ENCODE measurements at places on chromosomes 3 and 15. TPM values are rescaled to one million over a fixed set of nuclear protein-coding genes. Genes with fewer than 3 reads are reported as not detected.

Gene SLCO2A1
- total RNA-seq = 0.59 TPM

Gene ESYT3
- 0.44 TPM for total RNA-seq

Gene CAMK1
- total RNA-seq = 11.7 TPM

Gene LMAN1L
- not detected for total RNA-seq

Gene SAXO2
- total RNA-seq = 3.9 TPM

Gene TGM5
- total RNA-seq = 0.12 TPM

Gene SPINK8
- not detected for total RNA-seq

Gene SH2D7
- not detected for total RNA-seq

Gene CORO2B
- total RNA-seq = 0.79 TPM

Gene KLHL40
- total RNA-seq = not detected

Gene CCK
- total RNA-seq = not detected

Gene MINAR1
- 0.49 TPM for total RNA-seq

Gene PSTPIP1
- total RNA-seq = 1.2 TPM

Gene SNURF
- total RNA-seq = 36.7 TPM

Gene RTP1
- not detected for total RNA-seq

Gene OXTR
- 0.63 TPM for total RNA-seq

Data from MCF 10A (cell line).